Skin of body (tissue), 3 donors: ENCODE measurements at places on chromosomes 3 and 15. TPM values are rescaled to one million over a fixed set of nuclear protein-coding genes. Genes with fewer than 3 reads are reported as not detected.

The MANF gene
- total RNA-seq, result 32.2 TPM

The ST6GAL1 gene
- 16.7 TPM for total RNA-seq

The BCL2A1 gene
- total RNA-seq, result 8.2 TPM

The NR1I2 gene
- total RNA-seq, result 0.10 TPM

DNA sequence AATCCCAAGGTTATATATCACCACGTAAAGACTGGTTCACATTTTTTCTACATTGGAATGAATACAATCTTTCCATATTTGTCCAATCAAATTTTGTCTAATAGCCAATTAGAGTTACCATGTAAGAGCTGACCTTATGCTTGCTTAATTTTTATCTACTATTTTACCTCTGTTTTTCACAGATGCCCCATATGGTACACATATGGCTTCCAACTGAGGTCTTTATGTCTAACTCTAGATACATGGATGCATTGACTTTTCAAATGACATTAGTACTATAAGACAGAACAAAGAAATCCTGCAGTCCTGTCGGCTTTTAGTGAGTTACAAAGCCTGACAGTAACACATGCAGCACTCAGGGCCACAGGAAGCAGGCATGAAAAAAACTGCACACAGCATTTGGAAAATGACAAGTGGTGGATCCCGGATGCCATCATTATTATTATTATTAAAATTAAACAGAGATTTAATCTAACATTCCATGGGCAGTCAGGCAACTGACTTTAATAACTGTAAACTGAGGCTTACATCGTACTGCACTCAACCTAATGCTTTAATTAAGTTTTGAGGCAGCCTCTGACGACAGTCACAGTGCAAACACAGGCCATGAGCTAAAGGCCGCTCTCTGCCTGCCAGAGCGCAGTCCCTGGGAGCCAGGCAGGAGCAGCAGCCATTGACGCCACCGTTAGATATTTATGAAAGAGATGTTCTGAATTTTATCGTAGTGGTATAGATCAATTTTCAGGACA, 113.9 kb upstream of the TMCO5A start:
- DNase-seq, result no peak

- DNase-seq, result no peak
These were observed 9.7 kb upstream of the MEIS2 start for GRCh38 chr15:37109872-37110572.

- DNase-seq, result no peak
These were observed 91.1 kb upstream of the RGMA start for GRCh38 chr15:93180128-93180527.

GRCh38 chr15:59894835-59895234, 109.3 kb upstream of the FOXB1 start:
- no peak for DNase-seq
